ENCODE measurements at places on chromosomes 1 and 21. TPM values are rescaled to one million over a fixed set of nuclear protein-coding genes. Genes with fewer than 3 reads are reported as not detected.

DNA sequence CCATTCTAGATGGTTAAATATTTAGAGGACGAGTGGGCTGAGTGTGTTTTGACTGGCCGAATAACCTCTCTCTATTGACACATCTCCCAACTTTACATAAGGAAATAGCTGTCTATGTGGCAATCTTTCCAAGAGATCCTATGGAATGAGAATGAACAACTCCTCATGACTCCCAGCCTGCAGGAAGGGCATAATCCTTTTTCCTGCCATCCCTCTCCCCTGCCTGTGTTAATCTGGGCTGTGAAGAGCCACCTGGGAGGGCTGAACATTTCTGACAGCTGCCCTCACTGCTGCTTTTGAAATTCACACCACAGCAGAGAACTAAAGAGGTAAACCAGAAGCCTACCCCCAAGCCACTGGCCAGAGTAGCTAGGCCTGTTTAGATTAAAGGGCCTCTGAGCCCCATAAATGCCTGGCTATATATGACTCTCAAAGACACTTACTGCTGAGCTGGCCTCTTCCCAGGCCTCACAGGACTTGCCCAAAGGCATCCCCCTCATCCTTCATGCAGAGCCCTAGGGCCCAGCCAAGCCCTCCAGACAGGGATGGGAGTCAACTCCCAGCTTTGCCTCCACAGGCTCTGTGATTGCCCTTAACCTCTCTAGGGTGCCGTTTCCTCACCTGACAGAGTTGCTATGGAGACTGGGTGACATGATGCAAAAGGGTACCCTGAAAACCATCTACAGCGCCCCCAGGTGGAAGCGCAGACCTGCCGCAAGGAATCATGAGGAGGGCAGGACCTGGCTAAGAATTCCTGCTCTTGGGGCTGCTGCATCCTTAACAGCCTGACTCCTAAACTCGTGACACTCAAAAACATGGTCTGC, 42.0 kb upstream of the LDLRAP1 start:
- DNase-seq: no peak

DNA sequence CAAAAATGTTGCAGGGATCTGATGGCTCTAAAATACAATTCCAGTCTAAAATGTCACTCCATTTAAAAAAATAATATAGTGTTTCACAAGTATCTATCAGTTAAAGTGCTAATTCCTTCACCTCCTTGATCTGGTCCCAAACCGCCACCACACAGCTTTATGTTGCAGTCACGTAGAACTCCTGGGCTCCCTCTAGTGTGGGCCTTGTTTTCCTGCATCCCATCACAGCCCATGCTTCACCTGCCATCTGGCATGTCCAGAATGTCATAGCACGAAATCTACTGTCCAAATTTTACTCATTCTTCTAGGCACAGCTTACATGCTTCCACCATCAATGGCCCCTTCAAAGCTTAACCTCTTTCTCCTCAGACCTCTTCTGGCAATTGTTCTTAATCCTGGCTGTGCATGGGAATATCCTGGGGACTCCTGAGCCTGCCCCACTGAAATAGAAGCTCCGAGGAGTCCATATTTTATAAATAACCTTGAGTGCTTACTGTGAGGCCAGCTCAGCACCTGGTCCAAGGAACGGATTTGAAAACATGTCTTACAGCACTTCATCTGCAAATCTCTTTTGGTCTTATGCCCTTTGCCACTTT, 15.5 kb downstream of the FYB2 start:
- peak; percentile 40 for DNase-seq

GRCh38 chr21:46122758-46123683, 25.1 kb downstream of the COL6A2 start:
- DNase-seq: no peak

GRCh38 chr1:16087733-16088132, 14.3 kb upstream of the FAM131C start:
- DNase-seq: no peak

- DNase-seq: no peak
These were observed 85.1 kb downstream of the NIBAN1 start for GRCh38 chr1:184889166-184889565.

GRCh38 chr1:108679586-108680213, 12.4 kb upstream of the PRPF38B start:
- no peak for DNase-seq

DNA sequence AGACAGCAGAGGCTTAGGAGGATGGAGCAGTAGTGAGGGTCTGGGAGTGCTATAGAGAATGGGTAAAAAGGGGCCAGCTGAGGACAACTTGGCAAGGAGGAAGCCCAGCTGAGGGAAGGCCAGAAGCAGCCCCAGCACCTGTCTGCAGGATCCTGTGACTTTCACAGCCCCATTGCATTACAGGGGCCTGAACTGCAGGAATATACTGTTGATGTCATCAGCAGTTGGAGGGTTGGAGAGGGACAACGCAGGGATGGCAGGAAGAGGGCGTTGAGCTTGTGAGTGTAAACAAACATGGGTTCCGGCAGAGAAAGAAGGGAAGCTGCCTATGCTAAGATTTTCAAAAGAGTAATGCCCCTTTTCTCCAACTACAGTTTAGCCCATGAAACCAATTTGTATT, 628.5 kb downstream of the SMYD3 start:
- DNase-seq: no peak

DNA sequence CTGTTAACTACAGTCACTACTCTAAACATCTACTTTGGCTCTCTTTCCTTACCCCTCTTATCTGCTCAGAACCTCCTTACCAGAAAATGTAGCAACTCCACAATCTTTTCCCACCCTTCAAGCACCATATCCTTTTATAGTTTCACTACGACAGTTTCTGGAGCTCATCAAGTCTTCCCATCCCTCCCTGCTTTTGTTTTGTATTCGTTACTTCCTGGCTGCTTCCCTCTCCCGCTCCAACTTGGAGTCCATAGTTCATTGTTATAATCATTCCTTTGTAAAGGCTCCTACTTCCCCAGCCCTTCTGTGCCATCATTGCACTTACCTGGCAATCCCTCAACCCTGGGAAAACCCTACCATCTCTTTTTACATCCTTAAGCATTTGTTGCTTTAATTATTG, 18.0 kb downstream of the MPZL1 start:
- no peak for DNase-seq

DNA sequence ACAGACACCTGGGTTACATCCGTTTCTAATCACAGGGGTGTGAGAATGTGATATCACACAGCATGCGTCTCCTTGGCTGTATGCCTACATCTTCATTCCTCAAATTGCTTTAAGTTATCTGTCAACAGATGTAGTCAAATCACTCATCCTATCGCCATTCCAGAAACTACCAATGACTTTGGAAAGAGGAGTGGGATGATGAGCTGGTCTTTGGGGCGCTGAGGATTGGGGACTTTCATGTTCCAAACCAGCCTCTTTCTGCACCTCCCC, 104.8 kb downstream of the NAV1 start:
- DNase-seq: peak; percentile 15

DNA sequence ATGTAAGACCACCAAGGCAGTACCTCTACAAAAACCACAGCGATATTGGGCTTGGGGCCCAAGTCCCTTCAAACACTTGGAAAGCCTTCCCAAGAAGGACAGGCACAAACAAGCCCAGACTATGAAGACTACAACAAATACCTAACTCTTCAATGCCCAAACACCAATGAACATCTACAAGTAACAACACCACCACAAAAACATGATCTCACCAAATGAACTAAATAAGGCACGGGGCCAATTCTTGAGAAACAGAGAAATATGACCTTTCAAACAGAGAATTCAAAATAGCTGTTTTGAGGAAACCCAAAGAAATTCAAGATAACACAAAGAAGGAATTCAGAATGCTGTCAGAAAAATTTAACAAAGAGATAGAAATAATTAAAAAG, 86.8 kb downstream of the COL24A1 start:
- no peak for DNase-seq

Gene DMRTB1
- not detected for total RNA-seq

Gene LENEP
- 1.2 TPM for total RNA-seq

Gene SPRR1B
- not detected for total RNA-seq

Gene UBAP2L
- 157 TPM for total RNA-seq

Measured in PC-9 (cell line).